Heart right ventricle (tissue), 16 donors: ENCODE measurements at places on chromosomes 7 and 10. TPM values are rescaled to one million over a fixed set of nuclear protein-coding genes. Genes with fewer than 3 reads are reported as not detected.

DNA sequence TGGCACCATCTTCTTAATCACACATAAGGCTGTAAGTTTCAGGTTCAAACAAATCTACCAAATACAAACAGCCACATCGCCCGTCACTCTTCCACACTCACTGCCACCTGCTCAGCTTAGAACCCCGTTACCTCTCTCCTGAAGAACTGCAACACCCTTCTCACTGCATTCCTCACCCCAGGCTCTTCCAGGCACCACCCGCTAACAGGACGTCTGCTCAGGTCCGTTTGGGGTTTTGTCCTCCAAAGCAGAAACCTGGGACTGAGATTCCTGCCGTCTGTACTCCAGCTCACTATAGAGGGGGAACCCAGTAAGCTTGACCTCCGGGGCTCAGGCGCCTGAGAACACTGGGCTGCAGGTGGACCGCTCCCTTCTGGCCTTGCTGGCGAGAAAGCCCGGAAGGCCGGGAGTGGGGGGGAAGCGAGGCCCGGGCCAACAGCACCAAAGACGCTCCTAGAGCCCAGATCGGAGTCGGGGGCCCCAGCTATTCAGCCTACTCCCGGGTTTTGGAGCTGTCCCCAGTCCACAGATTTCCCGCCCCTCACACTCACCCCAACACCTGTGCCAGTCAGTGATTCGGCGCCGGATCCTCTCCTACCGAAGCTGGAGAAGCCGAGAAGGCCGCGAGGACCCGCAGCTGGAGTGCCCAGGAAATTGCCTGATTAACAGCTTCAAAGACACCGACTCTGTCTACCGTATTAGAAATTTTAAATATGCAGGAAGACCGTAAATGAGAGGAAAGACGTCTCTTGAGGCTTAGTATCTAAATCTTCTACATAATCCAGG is at the start of gene AP3M1:
AP3M1 (minus strand) TSS at position 625 of the 786 bp plus-strand sequence. CDS start 12,449 bp downstream, outside the sequence.
- H3K36me3 ChIP-seq: no peaks in the 10 kb centered on the region
- peak; percentile 88 for DNase-seq
- H3K27ac ChIP-seq: peak within 1 kb of the TSS; percentile 90
- no peaks in the 10 kb centered on the region for H3K27me3 ChIP-seq
- H3K4me3 ChIP-seq: peak within 1 kb of the TSS; percentile 88
- peaks cover 28% of the 10 kb centered on the region for H3K4me1 ChIP-seq

- no peaks in the 10 kb centered on the region for H3K27me3 ChIP-seq
- H3K4me1 ChIP-seq: peaks cover 2% of the 10 kb centered on the region
- DNase-seq: no peak
Measured at GRCh38 chr10:74634995-74635536, 191.3 kb upstream of the KAT6B start.

GRCh38 chr10:19412531-19412930 is 363.9 kb downstream of the MALRD1 start:
- no peak overlapping the region for H3K4me3 ChIP-seq
- DNase-seq: no peak
- H3K4me1 ChIP-seq: no peaks in the 10 kb centered on the region
- H3K27me3 ChIP-seq: no peaks in the 10 kb centered on the region
- H3K36me3 ChIP-seq: no peaks in the 10 kb centered on the region

DNA sequence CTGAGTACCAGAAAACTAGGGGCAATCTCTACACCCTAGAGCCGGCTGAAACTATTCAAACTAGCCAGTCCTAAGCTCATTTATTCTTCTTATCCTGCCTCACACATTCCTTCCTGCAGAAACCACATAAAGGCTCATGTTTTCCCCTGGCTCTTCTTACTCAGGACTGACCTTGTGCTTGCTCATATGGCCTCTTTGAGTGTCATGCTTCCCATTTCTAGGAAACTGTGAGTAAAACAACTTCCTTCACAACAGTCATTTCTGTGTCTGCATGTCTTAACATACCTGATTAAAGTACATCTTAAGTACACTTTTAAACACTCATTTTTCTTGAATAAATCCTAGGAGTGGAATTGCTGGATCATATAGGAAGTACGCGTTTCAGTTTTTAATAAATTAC is 52.3 kb upstream of the KIAA1217 start:
- DNase-seq: no peak
- no peaks in the 10 kb centered on the region for H3K27me3 ChIP-seq
- H3K36me3 ChIP-seq: no peaks in the 10 kb centered on the region
- no peak overlapping the region for H3K4me3 ChIP-seq
- no peak overlapping the region for H3K27ac ChIP-seq
- H3K4me1 ChIP-seq: no peaks in the 10 kb centered on the region

DNA sequence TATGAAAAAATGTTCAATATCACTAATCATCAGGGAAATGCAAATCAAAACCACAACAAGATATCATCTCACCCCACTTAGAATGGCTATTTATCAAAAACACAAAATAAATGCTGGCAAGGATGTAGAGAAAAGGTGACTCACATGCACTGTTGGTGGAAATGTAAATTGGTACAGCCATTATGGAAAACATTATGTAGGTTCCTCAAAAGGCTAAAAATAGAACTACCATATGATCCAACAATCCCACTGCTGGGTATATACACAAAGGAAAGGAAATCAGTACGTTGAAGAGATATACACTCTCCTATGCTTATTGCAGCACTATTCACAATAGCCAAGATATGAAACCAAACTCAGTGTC is 50.2 kb downstream of the CDK1 start:
- peaks cover 27% of the 10 kb centered on the region for H3K4me1 ChIP-seq
- H3K36me3 ChIP-seq: no peaks in the 10 kb centered on the region
- H3K4me3 ChIP-seq: no peak overlapping the region
- no peak for DNase-seq

GRCh38 chr10:23826421-23826820 is 382.5 kb upstream of the KIAA1217 start:
- H3K4me1 ChIP-seq: no peaks in the 10 kb centered on the region
- DNase-seq: peak; percentile 13
- H3K27me3 ChIP-seq: no peaks in the 10 kb centered on the region
- no peak overlapping the region for H3K4me3 ChIP-seq
- no peak overlapping the region for H3K27ac ChIP-seq
- no peaks in the 10 kb centered on the region for H3K36me3 ChIP-seq

DNA sequence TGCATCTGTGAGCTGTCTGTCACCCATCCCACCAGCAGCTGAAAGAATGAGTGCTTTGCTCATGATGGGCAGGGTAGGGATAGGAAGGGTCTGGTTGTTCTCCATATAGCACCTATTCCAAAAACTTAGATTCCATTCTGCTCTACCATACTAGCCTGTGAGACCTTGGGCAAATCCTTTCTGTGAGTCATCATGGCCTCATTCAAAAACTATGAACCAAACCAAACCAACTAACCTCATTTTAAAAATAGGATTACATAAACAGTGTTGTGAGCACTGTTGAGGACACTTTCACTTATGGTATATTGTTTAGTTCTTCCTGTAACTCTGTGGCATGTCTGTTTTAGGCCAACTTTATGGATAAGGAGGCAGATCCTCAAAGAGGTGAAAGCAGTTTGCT is 30.9 kb upstream of the STEAP4 start:
- H3K4me1 ChIP-seq: no peaks in the 10 kb centered on the region
- DNase-seq: no peak
- no peak overlapping the region for H3K27ac ChIP-seq

DNA sequence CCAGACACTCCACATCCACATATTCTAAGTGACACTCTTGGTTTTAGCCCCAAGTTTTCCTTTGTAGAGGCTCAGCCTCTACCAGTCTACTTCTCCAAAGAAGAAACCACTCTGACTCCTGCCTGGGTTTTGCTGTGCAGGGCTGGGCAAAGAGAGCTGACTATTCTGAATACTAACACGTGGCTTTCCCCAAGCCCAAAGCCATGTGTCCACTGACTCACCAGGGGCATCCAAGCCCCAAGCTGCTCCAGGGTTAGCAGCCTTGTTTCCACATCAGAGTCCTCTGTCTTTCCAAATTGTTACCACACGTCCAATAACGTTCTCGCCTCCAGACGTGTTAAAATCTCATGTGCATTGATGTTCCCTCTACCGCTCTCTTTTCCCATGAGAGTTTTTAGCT is 8.7 kb downstream of the GALNTL5 start:
- H3K27ac ChIP-seq: no peak overlapping the region
- no peaks in the 10 kb centered on the region for H3K36me3 ChIP-seq
- H3K4me3 ChIP-seq: no peak overlapping the region
- H3K27me3 ChIP-seq: no peaks in the 10 kb centered on the region
- H3K4me1 ChIP-seq: no peaks in the 10 kb centered on the region

SFRP5 gene
- total RNA-seq: 0.25 TPM

NEURL1 gene
- not detected for total RNA-seq

C7orf33 gene
- not detected for total RNA-seq

CUX1 gene
- total RNA-seq: 160 TPM

CCDC146 gene
- total RNA-seq: 10.5 TPM
